NCI-H226 (cell line): ENCODE measurements at places on chromosomes 6 and 20.

GRCh38 chr6:148037496-148037895 is 305.1 kb upstream of the SASH1 start:
- no peak for DNase-seq

GRCh38 chr20:22909436-22909835 is 125.7 kb upstream of the SSTR4 start:
- DNase-seq: no peak

- DNase-seq: no peak
Observed at GRCh38 chr20:13349235-13349604, 128.1 kb downstream of the ISM1 start.

GRCh38 chr6:111239461-111239860 is 152.2 kb downstream of the SLC16A10 start:
- DNase-seq: no peak

DNA sequence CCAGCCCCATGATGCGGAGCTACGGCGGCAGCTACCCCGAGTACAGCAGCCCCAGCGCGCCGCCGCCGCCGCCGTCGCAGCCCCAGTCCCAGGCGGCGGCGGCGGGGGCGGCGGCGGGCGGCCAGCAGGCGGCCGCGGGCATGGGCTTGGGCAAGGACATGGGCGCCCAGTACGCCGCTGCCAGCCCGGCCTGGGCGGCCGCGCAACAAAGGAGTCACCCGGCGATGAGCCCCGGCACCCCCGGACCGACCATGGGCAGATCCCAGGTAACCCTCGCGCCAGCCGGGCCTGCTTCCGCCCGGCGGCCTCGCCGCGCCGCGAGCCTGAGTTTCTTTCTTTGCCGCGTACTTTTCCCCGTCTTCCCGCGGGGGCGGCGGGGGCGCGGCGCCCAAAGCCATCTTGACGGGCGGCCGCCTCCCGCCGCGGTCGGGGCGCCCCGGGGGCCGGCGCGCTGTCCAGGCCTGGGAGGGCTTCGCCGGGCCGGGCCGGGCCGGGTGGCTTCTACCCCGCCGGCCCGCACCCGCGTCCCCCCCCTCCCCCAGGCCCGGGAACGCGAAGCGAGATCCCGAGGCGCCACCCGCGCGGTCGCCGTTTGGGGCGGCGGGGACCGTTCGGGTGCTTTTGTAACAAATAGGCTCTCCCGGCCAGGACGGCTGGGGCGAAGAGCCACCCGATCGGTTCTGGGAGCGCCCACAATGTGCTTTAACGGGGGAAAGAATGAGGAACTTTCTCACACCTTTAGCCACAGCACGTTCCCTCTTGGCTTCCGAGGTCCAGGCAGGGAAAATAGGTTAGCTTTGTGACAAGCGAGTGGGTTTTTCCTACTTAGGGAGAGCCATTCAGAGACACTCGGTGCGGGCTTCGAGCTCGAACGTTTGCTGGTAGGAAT is 2.3 kb downstream of the ARID1B start:
- no peak for DNase-seq

DNA sequence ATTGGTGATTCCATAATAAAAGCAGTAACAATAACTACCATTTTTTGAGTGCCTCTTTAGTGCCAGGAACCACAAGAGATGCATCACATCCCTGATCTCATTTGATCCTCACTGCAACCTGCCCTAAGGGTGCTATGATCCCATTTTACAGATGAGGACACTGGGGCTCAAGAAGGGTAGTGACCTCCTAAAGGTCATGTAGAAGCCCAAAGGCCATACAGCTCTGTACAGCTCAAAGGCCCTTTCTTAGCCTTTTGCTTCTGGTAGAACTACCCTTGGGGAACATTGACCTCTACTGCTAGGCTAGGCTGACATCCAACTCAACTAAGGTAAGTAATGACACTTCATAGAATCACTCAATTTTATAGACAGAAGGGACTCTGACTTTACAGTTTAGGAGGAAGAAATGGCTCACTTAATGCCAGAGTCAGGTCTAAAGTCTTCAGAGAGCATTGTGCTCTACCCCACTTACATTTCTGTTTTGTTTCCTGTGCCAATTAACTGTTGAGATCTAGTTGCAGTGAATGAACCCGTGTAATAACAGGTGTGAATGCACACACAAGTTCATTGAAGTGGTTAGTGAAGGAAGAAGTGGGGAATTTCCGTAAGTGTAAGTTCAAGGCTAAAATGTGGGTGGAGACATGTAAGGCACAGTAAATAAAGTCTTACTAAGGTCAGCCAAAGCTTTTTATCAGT is 10.7 kb downstream of the SLC9A8 start:
- DNase-seq: no peak

GRCh38 chr6:753486-753885 is 60.5 kb upstream of the EXOC2 start:
- no peak for DNase-seq

- no peak for DNase-seq
Observed at GRCh38 chr6:4910037-4910760, 93.6 kb downstream of the RPP40 start.

DNA sequence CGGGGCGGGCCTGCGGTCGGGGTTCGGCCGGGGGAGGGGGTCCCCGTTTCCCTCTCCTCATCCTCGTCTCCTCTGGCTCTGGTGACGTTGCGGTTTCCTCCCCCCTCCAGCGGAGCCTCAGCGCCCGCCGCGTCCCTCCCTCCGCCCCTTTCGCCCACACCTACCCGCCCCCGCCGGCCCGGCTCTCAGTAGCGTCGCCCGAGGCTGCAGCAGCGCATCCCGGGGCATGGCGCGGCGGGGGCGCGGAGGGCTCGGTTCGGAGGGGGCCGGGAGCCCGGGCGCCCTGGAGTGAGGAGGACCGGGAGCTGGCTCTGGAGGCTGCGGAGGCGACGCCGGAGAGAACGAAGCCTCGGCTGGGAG is at the start of gene DSE:
DSE (plus strand) TSS at position 188 of the 360 bp plus-strand sequence. CDS start 28,304 bp downstream, outside the sequence.
- no peak for DNase-seq

DNA sequence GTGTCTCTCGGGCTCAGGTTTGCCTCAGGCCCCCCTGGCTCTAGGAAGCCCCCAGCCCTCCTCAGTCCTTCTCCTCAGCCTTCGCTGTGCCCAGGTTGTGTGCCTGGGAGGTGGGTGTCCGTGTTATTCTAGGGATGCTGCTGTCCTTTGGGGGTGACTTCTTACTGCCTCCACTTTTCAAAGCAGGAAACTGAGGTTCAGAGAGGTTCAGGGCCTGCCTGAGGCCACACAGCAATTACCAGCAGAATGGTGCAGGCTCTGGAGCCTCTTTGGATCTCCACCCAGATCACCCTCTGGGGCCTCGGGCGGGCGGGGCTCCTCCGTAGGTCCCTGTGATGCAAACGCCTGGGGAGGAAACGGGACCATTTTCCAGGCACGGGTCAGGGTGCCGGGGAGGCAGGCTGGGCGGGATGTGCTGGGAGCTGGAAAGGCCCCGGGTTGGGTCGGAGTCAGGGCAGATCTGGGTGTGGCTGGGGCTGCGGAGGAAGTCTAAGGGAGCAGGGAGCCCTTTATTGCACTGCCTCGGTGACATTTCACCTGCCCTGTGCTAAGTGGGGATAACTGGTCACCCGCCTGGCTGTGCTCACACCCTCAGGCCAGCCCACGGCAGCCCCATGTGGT is 23.2 kb downstream of the GATA5 start:
- DNase-seq: no peak

- no peak for DNase-seq
Observed at GRCh38 chr6:10425975-10426780, 11.3 kb upstream of the TFAP2A start.

DNA sequence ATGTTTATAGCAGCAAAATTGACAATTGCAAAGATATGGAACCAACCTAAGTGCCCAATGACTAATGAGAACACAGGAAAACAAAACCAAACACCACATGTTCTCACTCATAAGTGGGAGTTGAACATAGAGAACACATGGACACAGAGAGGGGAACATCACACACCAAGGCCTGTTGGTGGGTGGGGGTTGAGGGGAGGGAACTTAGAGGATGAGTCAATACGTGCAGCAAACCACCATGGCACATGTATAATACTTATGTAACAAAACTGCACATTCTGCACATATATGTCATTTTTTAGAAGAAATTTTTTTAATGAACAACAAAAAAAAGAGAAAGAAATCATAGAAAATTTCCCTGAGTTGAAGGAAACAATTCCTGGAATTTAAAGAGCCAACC is 3.9 kb downstream of the EPM2A start:
- DNase-seq: peak; percentile 11

- DNase-seq: no peak
Observed at GRCh38 chr20:18637224-18637623, 49.4 kb downstream of the DTD1 start.
